ENCODE measurements at places on chromosomes 2 and 18.

DNA sequence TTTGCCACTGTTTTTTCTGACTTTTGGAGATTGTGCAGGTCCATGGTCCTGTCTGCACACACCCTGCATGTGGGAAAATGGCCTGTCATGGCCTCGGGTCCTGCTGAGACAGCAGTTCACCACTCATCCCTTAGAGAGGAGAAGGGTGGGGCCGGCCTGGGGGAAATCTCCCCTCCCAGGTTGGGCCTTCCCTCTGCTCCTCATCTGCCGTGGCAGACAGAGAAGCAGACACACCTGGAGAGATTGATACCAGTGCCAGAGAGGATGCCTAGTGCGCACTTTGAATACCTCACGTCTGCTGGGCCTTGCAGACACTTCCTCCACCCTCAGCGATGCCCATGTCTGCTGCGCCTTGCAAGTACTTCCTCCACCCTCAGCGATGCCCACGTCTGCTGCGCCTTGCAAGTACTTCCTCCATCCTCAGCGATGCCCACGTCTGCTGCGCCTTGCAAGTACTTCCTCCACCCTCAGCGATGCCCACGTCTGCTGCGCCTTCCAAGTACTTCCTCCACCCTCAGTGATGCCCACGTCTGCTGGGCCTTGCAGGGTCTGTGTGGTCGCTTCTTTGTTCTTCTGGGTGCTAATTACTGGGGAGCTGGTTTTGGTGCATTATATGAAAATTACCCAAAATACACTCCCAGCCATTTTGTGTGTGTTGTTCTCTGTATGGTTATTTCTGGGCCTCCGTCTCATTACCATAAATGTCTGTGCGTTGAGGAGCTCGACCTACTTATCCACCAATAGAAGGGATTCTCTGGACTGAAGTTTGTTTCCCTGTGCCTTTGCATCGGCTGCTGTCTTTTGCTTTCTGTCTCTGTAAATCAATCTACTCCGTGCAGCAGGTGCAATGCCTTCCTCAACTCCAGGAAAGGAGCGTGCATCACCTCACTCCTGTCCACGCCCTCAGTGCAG is 186.9 kb upstream of the PXDN start:
- no peak for DNase-seq

GRCh38 chr2:83826577-83826976 is 632.5 kb downstream of the SUCLG1 start:
- no peak for DNase-seq

DNA sequence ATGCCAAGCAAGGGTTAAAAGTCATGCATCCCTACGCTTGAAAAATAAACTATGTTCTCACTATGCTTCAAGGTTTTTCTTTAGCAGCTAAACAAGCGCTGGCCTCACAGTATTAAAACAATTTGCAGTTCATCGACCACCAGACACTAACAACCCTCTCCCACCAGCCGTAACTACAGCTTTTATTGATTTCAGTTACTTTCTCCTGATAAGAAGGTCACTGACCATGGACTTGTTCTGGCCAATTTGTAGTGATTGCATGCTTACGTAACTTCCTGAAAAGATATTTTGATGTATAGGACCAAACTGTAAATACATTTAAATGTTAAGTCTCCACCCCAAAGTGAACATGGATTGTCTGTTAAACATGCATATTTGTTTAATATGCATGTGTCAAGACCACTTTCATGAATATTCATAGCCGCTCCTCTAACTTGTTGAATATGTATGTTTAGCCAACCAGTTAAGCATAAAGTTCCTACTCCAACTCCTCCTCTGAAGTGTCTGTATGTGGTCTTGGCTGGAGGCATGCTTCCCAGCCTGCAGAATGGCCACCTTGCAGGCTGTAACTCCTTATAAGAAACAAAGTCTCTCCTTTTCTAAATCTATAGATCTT is 1.7 kb upstream of the THOC1 start:
- no peak for DNase-seq

GRCh38 chr2:176536439-176537133 is 267.3 kb downstream of the MTX2 start:
- DNase-seq, result no peak

- DNase-seq, result no peak
Observed at GRCh38 chr2:134104754-134105153, 149.1 kb upstream of the MGAT5 start.

DNA sequence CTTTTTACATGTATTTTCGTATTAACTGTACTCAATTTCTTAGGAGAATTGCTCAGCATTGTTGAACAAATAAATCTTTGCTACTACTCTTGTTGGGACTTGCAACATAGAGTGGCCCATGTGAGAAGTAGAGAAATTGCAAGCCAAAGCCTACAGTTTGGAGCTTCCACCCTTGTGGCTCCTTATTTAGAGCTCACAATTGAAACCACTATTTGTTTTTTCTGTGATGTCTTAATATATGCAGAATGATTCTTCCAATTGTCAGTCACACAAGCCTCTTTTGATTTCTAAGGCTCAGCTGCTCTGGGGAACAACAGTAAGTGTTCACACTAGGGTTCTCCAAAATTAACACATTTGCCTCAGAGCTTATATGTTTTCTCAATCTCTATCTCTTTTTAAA is 60.2 kb upstream of the GALNT13 start:
- no peak for DNase-seq

- DNase-seq, result no peak
Observed at GRCh38 chr18:658947-659533, 1.6 kb downstream of the TYMS start.

DNA sequence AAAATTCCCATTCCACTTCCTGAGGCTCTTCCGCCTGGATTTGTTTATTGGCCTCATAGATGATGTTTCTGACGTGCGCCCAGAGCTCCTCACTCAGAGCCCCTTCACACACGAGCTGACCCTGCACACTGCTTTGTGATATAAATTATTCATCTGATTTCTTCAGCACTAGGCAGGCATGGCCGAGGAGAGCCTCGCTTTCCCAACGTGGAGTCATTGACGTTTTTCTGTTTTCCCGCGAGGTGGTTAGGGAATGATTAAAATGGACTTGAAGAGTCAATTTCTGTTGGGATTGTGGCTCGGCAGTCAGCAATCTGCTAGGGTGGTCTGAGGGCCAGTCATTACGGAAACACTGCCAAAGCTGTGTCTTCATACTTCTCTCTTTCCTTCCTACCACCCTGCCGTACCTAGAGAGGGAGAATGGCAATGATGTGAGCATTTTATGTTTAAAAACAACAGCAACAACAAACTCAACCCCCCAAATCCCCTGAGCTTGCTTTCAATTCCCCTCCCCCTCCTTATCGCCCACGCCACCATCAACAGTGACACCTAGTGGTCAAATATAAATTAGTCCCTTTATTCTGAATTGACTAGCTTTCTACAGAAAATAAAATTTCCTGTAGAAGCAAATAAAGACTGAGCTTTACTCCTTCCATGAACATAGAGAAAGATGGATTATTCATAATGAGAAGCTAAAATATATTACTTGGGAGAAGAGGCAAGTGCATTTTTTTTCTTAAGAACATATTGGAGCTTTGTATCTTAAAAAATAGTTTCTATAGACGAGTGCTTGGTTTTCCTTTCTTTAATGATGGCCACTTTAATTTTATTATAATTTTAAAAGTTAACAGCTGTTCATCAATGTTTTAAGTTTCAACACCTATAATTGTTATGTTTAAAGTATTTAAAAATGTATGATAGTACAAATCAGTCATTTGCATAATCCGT is 285.1 kb downstream of the MTX2 start:
- no peak for DNase-seq

- no peak for DNase-seq
Observed at GRCh38 chr2:159736048-159736447, 23.7 kb downstream of the MARCHF7 start.

DNA sequence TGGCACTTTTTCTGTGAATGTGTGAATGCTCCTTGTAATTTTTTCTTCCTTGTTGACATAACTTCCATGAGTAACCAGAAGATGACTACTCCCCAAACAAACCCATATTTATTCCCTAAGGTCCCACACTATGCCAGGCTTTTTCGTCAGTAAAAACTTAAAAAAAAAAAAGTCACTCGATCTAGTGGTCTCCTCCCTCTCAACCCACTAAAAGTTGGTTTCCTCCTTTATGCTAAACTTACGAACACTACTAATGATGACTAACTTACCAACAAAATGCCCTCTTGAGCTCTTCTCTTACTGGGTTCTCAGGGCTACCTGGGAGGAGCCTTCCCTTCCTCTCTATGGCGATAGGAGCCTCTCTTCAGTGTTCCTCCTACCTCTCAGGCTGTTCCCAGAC is 18.2 kb downstream of the ACVR1 start:
- no peak for DNase-seq

GRCh38 chr2:110101901-110102803 is 13.5 kb downstream of the MALL start:
- DNase-seq, result no peak

- no peak for DNase-seq
Observed at GRCh38 chr2:20456116-20456571, 9.3 kb downstream of the RHOB start.

DNA sequence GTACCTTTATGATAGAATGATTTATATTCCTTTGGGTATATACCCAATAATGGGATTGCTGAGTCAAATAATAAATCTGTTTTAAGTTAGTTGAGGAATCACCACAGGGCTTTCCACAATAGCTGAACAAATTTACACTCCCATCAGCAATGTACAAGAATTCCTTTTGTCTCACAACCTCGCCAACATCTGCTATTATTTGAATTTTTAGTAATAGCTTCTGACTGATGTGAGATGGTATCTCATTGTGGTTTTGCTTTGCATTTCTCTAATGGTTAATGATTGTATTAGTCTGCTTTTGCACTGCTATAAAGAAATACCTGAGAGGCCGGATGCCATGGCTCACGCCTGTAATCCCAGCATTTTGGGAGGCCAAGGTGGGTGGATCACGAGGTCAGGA is 1387.6 kb upstream of the ACVR2A start:
- no peak for DNase-seq

DNA sequence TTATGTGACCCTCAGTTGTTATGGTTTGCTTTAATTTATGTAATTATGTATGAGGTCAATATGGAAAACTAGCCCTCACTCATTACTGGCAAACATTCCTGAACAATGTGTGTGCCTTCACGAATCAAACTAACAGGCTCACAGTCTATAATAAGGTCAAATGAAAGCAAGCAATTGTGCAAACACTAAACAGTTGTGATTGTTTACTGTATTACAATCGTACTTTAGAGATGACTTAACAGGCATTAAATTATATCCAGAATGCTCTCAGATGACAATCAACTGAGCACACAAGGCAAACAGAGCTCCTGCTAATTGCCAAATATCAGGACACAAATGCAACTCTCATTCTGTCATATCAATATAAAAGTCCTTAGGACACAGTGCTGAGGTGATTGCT is 29.5 kb downstream of the COL5A2 start:
- DNase-seq, result no peak

GRCh38 chr2:156548413-156548812 is 112.2 kb downstream of the GPD2 start:
- DNase-seq, result no peak

DNA sequence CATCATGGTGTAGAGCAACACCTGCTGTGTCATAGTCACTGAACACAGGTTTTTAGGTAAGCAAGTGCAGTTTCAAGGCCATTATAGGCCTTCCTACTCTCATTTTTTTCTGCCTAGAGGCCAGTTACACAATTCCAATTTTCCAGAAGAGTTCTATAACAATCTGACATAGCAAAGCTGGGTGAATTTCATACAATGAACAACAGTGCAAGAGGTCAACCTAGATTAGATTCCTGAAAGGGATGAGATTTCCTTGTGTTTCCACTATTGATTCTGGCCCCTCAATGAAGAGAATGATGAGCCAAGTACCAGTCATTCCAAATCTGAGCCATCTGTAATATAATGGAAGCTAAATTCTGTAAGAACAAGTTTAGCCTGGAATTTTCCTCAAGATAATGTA is 15.3 kb upstream of the CD28 start:
- no peak for DNase-seq

GRCh38 chr18:56009411-56009810 is 421.4 kb upstream of the TCF4 start:
- no peak for DNase-seq

DNA sequence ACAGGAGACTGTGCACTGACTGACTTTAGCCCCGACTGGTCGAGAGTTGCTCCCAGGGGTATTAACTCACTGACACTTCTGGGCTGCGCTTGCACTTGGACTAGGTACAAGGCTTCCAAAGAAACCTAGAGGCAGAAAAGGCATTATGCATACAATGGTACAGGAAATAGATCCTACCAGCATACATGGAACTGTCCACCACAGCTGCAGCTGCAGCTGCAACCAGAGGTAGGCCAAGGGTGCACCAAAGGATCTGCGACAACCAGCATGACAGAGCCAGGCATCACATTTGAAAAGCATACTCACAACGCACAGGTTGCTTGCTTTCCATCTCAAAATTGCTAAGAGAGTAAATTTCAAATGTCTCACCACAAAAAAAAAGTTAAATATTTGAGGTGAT is 22.6 kb upstream of the PGAP1 start:
- DNase-seq, result no peak

- DNase-seq, result no peak
Observed at GRCh38 chr2:198385326-198385725, 580.9 kb downstream of the PLCL1 start.

GRCh38 chr2:60746318-60746717 is 9.8 kb upstream of the PAPOLG start:
- no peak for DNase-seq

DNA sequence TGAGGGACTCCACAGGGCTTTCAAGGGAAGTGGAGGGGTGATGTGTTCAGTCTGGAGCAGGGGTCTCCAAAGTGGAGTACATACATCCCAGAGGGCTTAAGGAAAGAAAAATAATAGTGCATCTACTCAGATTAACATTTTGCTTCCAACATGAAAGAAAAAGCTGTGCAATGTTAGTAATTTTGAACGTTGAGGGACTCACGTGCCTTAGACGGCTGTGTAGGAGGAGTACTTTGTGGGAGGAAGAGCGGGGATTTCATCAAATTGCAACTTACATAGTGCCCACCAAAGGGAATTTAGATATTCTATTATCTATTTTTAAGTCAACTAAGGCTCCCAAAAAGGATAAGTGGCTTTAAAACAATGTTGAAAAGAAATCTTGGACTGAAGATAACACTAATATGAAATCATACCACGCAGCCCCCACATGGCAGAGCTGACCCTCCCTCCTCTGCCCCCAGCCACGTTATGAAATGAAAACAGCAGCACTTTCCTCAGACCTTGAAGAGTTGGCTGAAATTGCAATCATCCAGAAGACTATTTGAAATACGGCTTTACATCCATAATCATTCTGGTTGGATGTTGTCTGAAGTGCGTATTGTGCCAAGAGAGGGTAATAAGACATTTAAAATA is 42.9 kb downstream of the MEX3C start:
- no peak for DNase-seq

DNA sequence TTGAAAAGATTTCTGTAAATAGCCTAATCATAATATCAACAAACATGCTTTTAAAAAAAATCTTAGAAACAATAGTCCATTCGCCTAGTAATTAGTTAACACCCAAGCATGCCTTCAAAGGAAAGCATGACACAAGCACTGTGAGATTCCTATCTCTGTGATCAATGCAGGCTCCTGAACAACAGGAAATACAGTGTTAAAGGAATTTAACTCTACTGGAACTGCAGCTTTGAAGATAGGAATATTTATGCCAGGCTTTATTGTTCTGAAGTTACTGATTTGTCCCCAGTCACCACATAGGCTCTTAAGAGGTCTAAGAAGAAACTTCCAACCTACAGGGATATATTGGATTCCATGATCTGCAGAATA is 15.4 kb upstream of the FAM124B start:
- DNase-seq, result no peak
